Testis (tissue), 5 donors: ENCODE measurements at places on chromosomes 2 and 18. TPM values are rescaled to one million over a fixed set of nuclear protein-coding genes. Genes with fewer than 3 reads are reported as not detected.

DNA sequence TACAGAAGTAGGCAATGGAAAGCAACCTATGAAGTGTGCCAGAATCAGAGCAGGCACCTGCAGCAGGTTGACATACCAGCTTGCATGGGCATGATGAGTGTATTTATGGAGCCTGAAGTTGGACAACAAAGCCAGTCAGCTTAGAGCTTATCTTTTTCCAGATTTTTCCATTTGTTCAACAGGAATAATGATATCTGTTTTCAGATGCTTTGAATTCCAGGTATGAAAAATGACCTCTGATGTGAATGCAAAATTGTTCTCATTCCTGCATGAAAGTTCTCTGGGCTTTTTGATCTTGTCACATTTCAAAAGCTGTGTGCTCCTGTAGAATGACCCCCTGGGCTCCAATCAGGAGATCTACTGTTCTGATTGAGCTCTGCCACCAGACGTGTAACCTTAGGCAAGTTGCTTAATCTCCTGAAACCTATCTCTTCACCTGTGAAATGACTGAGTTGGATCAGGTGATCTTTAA is 38.2 kb upstream of the VIT start:
- no peaks in the 10 kb centered on the region for H3K27me3 ChIP-seq
- no peak for DNase-seq
- H3K4me1 ChIP-seq: no peaks in the 10 kb centered on the region
- H3K27ac ChIP-seq: no peak overlapping the region
- H3K36me3 ChIP-seq: no peaks in the 10 kb centered on the region

DNA sequence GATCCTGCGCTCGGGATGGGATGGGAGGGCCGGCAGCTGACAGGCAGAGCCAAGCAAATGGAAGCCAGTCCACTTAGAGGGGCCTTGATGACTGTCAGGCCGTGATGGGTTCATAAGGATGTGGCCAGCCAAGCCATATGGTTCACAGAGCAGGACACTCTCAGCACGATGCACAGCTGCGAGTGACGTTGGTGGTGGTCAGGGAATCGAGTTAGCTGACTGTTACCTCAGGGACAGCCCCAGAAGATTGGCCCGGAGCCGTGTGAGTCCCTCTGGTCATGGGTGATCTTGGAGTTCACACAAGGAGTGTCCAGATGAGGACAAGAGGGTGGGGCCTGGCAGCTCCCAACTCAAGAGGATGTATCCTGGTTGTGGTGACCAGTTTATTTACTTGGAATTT is 70.2 kb downstream of the TPGS2 start:
- DNase-seq: no peak
- H3K27me3 ChIP-seq: no peaks in the 10 kb centered on the region
- H3K4me3 ChIP-seq: no peak overlapping the region
- H3K4me1 ChIP-seq: no peaks in the 10 kb centered on the region
- no peak overlapping the region for H3K27ac ChIP-seq
- no peaks in the 10 kb centered on the region for H3K36me3 ChIP-seq

DNA sequence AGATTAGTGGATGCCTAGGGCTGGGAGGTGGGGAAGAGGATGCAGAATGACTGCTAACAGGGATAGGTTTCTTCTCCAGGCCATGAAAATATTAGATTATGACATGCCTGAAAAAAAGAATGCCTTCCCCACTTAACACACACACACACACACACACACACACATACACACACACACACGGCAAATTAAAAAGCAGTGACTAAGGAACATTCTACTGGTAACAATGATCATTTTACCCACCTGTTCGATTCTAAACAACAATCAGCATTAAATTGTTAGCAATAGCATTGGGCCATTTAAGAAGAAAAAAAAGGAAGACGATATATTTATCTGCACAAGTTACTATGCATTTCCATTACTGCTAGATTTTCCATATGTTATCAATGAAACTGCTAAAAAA is 10.8 kb downstream of the CACNB4 start:
- H3K4me1 ChIP-seq: peaks cover 7% of the 10 kb centered on the region
- H3K27me3 ChIP-seq: no peaks in the 10 kb centered on the region
- no peak for DNase-seq
- no peaks in the 10 kb centered on the region for H3K36me3 ChIP-seq

DNA sequence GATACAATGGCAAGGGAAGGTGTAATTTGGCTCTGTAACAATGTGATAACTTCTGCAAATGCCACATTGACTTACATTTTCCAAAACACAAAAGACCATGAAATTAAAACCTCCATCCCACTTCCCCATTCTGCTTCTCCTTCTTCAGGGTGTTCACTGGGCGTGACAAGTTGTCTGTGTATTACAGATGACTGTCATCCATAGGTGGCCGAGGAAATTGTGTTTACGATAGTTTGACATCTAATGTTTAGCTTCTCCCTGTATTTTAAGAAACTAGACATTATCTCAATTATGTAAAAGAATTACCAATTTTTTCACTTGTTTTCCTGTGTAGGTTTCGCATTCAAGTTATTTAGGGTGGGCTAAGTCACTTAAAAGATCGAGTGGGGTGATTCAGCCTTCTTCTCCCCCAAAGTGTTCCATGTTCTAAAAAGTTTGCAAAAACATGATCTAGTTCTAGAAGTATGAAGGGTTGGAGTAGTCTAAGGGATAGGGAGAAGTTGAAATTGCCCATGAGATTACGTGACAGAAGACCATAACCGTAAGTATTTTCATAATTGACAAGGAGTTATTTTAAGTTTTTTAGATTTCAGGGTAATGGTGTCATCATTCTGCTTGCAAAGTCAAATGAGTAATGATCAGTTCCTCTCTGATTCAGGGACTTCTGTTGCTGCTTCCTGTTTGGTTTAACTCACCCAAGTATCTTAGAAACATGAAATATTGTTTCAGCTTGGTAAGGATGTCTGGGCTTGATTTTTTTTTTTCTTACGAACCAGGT is 25.2 kb upstream of the CYTIP start:
- no peaks in the 10 kb centered on the region for H3K36me3 ChIP-seq
- H3K27me3 ChIP-seq: no peaks in the 10 kb centered on the region

The TMEM163 gene
- total RNA-seq: 44.3 TPM

GRCh38 chr2:182530636-182531035 is 103.8 kb upstream of the PDE1A start:
- no peak overlapping the region for H3K4me3 ChIP-seq
- no peaks in the 10 kb centered on the region for H3K27me3 ChIP-seq
- no peaks in the 10 kb centered on the region for H3K4me1 ChIP-seq
- DNase-seq: no peak
- H3K27ac ChIP-seq: no peak overlapping the region
- H3K36me3 ChIP-seq: no peaks in the 10 kb centered on the region

- no peak for DNase-seq
- no peaks in the 10 kb centered on the region for H3K36me3 ChIP-seq
- H3K27me3 ChIP-seq: no peaks in the 10 kb centered on the region
Measured at GRCh38 chr2:42369532-42370229, 8.7 kb upstream of the COX7A2L start.

- no peak for DNase-seq
- H3K27ac ChIP-seq: no peak overlapping the region
- H3K4me3 ChIP-seq: no peak overlapping the region
- no peaks in the 10 kb centered on the region for H3K27me3 ChIP-seq
Measured at GRCh38 chr2:49129034-49129433, 25.3 kb downstream of the FSHR start.

DNA sequence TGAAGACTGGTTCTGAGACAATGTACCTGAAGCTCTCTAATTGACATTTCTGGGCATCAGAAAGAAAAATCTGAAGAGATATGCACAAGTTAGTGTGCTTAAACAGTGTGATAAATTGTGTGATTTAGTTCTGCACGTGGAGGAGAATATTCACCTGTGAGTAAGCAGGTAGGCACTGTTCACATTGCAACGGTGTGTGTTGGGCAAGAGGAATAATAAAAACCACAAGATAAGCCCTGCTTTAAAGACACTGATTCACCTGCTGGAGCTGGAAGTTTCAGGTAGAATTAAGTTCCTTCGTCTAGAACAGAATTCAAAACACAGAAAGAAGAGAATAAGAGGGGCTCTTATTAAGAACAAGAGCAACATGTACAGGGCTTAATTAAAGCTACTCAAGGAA is 864.3 kb upstream of the SOX11 start:
- no peaks in the 10 kb centered on the region for H3K36me3 ChIP-seq
- H3K4me3 ChIP-seq: no peak overlapping the region
- H3K27me3 ChIP-seq: no peaks in the 10 kb centered on the region

GRCh38 chr2:96508521-96509113 is 3.5 kb upstream of the NEURL3 start:
- H3K27ac ChIP-seq: no peak overlapping the region
- H3K27me3 ChIP-seq: no peaks in the 10 kb centered on the region
- peak overlapping the region; percentile 20 for H3K4me3 ChIP-seq
- H3K4me1 ChIP-seq: peaks cover 8% of the 10 kb centered on the region
- H3K36me3 ChIP-seq: no peaks in the 10 kb centered on the region

The STK16 gene
- 29.1 TPM for total RNA-seq

GRCh38 chr2:224769489-224769888 is 53.3 kb upstream of the CCDC195 start:
- H3K27ac ChIP-seq: no peak overlapping the region
- H3K4me1 ChIP-seq: no peaks in the 10 kb centered on the region
- DNase-seq: no peak
- H3K4me3 ChIP-seq: no peak overlapping the region

The PAIP2B gene
- 3.9 TPM for total RNA-seq

The TMEM247 gene
- total RNA-seq: 27.2 TPM

- no peak for DNase-seq
- H3K27me3 ChIP-seq: no peaks in the 10 kb centered on the region
- no peaks in the 10 kb centered on the region for H3K36me3 ChIP-seq
- H3K4me1 ChIP-seq: no peaks in the 10 kb centered on the region
- no peak overlapping the region for H3K27ac ChIP-seq
- no peak overlapping the region for H3K4me3 ChIP-seq
Measured at GRCh38 chr2:57962861-57963260, 83.7 kb upstream of the VRK2 start.

- H3K27ac ChIP-seq: peak overlapping the region; percentile 75
- H3K36me3 ChIP-seq: no peaks in the 10 kb centered on the region
- no peak overlapping the region for H3K4me3 ChIP-seq
- peaks cover 10% of the 10 kb centered on the region for H3K4me1 ChIP-seq
- H3K27me3 ChIP-seq: no peaks in the 10 kb centered on the region
Measured at GRCh38 chr18:54149078-54149697, 75.3 kb downstream of the MBD2 start.

- no peaks in the 10 kb centered on the region for H3K27me3 ChIP-seq
- no peaks in the 10 kb centered on the region for H3K36me3 ChIP-seq
- no peak for DNase-seq
- H3K4me1 ChIP-seq: no peaks in the 10 kb centered on the region
- H3K4me3 ChIP-seq: no peak overlapping the region
- no peak overlapping the region for H3K27ac ChIP-seq
Measured at GRCh38 chr18:78087338-78087737, 837.7 kb downstream of the GALR1 start.

DNA sequence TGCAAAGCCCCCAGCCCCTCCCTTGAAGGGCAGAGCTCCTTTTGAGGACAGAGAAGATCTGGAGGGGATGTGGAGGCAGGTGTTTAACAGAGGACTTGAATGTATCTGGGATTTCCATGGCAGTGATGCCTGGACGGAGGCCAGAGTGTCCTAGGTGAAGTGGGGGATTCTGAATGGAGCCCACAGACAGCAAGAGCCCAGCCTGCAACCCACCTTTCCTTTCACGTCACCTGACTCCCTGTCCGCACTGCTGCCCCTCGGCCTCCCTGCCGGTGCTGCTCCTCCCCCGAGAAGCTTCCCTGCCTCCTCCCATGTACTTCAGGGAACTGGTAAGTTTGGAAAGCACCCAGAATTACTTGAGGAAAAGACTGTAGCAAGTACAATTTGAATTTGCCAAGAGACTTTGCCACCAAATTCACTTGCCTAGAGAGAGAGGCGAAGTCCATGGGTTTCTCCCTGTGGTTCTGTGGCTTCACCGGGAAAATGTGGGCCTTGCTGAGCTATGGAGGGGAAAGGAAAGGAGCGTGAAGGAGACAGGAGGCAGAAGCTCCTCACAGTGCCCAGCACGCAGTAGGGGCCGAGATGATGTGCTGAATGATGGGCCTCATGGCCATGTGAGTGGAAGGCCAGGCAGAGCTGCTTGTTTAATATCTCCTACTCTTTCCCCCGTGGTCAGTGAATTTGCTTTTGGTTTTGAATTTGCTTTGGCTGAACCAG is 13.9 kb upstream of the ASPRV1 start:
- no peaks in the 10 kb centered on the region for H3K36me3 ChIP-seq
- H3K4me3 ChIP-seq: no peak overlapping the region
- no peak for DNase-seq
- H3K4me1 ChIP-seq: no peaks in the 10 kb centered on the region

- H3K4me1 ChIP-seq: peaks cover 21% of the 10 kb centered on the region
- DNase-seq: peak; percentile 24
- H3K27me3 ChIP-seq: no peaks in the 10 kb centered on the region
- H3K27ac ChIP-seq: no peak overlapping the region
- H3K36me3 ChIP-seq: no peaks in the 10 kb centered on the region
- peak overlapping the region; percentile 64 for H3K4me3 ChIP-seq
Measured at GRCh38 chr18:13216711-13217465, 1.7 kb upstream of the LDLRAD4 start.

GRCh38 chr18:44437603-44438002 is 243.1 kb upstream of the SETBP1 start:
- H3K27me3 ChIP-seq: no peaks in the 10 kb centered on the region
- H3K27ac ChIP-seq: no peak overlapping the region
- no peaks in the 10 kb centered on the region for H3K4me1 ChIP-seq
- no peak overlapping the region for H3K4me3 ChIP-seq
- H3K36me3 ChIP-seq: no peaks in the 10 kb centered on the region
- DNase-seq: no peak
